ENCODE measurements at places on chromosomes 11 and 22.
A peak's percentile ranks its signal among the peaks of the same experiment; 100 is the strongest.

DNA sequence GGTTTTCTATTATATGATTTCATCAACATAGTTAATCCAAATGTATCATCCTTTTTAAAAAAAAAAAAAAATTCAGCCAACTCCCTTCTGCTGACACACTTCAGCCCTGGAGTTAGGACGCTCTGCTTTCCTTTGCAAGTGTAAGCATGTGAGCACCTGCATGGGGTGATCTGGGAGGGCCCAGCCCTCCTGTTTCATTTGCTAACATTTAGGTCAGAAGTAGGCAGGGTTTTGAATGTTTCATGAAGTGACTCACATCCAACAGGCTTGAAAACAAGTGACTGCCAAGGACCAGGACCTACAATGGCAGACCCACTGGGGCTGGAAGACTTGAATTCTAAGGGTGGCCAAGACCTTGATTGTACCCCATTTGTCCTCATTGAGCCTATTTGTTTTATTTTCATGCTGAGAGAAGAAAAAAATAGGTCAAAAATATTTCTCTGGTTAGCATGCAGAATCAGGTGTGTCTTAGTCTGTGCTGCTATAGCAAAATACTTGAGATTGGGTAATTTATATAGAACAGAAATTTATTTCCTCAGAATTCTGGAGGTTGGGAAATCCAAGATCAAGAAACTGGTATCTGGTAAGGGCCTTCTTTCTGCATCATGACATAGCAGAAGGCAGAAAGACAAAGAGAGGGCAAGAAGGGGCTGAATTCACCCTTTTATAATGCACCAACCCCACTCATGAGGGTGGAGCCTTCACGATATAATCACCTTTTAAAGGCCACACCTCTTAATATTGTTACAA, 137.6 kb downstream of the CD44 start:
- DNase-seq = no peak

DNA sequence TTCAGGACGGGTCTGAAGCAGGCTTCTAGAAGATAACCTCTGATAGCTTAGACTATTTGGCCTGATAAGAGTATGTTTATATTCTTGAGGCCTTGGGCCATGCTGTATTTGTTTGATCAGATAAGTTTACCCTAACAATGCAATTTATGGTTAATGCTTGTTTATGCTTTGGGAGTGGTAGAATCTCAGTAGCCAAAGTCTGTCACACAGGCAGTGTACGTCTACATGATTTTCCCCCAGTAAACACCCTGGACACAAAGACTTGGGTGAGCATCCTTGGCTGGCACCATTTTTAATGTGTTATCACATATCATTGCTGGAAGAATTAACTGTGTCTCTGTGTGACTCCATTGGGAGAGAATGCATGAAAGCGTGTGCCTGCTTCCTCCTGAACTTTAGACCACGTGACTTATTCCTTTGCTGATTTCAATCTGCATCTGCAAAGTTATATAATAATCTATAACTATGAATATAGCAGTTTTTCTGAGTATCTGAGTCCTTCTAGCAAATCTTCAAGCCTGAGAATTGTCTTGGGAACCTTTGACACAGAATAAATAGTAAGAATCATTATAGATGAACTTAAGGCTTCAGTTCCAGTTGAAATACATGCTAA, 172.4 kb downstream of the CASP12 start:
- DNase-seq = no peak

- DNase-seq = no peak
These were observed 21.6 kb downstream of the LRRC55 start for GRCh38 chr11:57203359-57203758.

- peak; percentile 87 for DNase-seq
These were observed 3.2 kb upstream of the RTN4RL2 start for GRCh38 chr11:57456960-57457642.

DNA sequence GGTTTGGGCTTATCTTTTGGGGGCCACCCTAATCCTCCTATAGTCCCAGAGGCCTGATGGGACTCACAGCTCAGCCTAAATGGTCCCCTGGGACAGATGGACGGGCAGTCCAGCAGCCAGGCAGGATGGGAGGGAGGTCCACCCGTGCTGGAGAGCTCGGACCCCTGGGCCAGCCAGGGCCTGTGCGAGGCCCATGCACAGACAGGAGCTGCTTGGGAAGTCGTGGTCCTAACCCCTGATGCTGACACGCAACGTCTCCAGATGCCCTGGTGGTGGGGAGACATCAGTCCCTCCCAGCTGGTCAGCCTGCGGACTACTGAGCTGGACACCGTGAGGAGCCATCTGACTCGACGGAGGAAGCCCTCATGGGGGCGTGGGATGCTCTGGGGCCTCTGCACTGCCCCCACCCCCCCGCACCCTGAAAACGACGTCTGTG, 31.2 kb upstream of the MUC5AC start:
- DNase-seq = no peak

GRCh38 chr11:26537341-26537740, 34.7 kb downstream of the MUC15 start:
- DNase-seq = no peak

GRCh38 chr22:45673482-45674175, 2.0 kb downstream of the ATXN10 start:
- DNase-seq = no peak
